ENCODE measurements at places on chromosomes 16 and 17.

DNA sequence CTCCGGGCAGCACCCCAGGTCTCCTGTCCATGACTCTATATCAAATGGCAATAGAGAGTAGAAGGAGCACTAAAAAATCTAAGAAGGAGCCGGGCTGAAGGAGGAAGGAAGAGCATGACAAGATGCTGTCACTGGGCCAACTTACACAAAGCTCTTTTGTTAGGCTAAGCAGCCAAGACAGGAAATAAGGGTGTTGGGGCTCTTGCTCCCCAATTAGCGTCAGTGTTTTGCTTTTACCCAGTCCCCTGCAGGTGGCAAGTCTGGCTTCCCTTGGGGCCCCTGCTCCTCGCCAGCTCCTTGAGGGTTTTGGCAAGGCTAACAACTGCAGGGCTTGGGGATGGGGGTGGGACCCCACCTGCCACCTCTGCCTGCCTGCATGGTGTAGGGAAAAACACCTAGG lies 120.5 kb downstream of the CCT6B start:
- no peak for DNase-seq

DNA sequence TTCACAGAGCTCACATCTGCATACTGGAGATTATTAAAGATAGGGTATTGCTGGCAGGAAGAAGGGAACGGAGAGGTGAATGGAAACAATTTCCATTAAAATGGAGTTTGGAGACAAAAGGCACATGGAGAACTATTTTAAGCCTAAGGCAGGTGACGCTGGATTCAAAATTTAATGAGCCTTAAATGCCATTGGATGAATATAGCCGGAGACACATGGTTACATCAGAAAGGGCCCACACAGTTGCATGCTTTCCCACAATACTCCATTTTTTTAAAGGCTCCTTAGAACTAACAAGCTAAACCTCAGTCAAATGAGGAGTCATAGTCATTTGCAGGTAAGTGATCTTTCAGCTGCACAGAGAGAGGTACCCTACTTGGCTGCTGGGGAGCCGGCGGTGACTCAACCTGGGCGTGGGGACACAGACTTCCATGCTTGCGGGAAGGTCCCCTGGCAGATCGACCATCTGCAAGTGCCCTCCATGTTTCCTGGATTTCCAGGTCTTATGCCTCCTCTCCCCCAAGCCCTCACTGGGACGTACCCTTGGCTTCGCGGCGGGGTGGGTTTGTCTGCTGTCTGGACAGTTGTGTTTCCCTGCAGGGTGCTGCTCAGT lies 259.2 kb downstream of the CBLN1 start:
- DNase-seq = no peak

DNA sequence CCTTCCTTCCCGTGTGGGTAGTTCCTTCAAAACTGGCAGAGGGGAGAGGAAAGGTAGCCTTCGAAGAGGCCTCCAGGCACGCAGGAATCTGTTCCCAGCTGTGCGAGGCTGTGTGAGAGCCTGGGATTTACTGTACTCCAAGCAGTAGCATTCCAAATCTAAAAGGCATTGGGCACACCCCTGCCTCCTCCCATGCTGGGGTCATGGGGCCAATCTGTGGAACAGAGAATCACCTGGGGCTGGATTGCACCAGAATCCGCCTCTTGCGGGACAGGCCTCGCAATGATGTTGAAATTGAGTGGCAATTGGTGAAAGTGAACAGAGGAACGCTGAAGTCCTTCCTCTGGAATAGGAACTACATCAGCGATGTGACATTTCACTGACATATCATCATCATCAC lies 72.5 kb upstream of the IRX3 start:
- no peak for DNase-seq

DNA sequence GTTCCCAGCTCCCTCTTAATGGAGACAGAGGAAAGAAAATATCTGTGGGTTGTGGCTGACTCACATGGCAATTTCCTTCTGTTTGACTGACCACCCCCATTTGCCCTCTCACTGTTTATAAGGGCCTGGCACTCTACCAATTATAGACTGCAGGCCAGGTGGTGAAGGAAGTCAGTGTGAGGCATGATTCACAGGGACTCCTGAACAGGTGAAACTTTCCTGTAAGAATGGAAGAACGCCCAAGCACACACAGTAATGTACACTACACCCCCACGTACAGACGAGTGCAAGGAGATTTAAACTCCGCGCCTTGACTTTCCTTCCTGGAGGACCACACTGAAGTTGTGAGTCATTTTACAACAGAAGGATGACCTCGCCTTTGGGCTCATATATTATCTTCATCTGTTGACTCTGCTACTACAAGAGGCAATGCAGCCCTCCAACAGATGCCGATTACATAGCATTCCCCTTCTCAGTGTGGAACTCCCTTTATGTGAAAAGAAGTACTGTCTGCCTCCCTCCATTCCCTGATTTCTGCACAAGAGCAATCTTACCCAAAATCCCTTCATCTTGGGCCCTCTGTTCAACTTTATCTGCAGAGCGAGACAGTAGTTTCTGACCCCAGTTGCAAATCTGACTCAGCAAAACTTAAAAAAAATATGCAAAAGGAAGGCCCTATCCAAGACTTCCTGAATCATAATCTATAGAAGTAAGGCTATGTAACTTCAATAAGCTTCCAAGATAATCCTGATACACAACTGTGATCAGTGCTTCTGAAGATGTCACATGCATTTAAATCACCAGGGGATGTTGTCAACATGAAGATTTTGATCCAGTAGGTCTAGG lies 163.6 kb downstream of the SHISA6 start:
- DNase-seq = no peak

- DNase-seq = no peak
Observed at GRCh38 chr17:64270885-64271284, 7.8 kb upstream of the TEX2 start.

DNA sequence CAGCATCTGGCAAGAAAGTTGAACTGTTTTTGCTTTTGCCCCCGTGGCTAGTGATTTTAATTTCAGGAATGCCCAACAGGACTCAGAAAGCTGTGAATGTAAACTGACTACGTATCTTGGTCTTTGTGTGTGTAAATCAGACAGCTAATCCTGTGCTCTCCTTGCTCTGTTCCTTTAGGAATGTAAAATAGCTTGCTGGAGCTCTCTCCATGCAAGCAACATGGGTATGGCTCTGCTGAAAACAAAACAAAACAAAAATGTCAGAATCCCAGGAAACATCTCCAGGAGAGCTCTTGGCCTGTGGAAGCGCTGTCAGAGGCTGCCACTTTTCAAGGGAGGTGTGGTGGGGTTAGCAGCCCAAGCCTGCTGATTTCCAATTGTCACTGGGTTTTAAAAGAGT lies 161.8 kb upstream of the NOG start:
- no peak for DNase-seq

DNA sequence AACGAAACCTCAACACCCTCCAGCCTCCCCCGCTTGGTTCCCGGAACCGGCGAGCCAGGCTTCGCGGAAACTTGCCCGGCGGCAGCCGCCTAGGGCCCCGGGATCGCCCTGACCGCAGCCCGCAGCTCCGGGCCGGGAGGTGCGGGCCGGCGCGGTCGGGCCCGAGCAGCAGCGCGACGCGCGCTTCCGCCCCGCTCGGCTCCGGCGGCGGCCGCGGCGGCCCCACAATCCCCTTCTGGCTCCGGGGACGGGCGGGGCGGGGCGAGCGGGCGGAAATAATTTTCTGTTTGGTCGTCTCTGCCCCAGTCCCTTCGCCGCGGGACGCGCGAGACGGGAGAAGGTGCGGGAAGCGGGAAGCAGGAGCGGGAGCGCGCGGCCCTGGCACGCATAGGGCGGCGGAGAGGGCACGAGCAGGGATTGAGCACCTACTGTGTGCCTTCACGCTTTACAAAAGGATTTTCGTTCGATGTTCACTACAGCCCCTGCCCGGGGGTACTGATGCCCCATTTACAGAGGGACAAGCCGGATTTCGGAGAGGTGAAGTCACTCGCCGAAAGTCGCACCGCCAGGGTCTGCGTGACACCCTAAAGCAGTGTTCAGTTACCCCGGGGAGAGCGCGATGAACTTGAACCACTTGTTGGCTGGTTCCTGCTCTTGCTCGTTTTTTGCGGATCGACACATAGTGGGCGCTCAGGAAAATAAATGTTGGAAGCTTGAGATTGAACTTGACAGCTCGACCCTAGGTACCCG lies 2.7 kb upstream of the MLLT6 start:
- peak; percentile 54 for DNase-seq

GRCh38 chr16:80019395-80019794 lies 418.9 kb upstream of the MAF start:
- DNase-seq = no peak

- no peak for DNase-seq
Observed at GRCh38 chr17:53470626-53471025, 352.1 kb upstream of the KIF2B start.

DNA sequence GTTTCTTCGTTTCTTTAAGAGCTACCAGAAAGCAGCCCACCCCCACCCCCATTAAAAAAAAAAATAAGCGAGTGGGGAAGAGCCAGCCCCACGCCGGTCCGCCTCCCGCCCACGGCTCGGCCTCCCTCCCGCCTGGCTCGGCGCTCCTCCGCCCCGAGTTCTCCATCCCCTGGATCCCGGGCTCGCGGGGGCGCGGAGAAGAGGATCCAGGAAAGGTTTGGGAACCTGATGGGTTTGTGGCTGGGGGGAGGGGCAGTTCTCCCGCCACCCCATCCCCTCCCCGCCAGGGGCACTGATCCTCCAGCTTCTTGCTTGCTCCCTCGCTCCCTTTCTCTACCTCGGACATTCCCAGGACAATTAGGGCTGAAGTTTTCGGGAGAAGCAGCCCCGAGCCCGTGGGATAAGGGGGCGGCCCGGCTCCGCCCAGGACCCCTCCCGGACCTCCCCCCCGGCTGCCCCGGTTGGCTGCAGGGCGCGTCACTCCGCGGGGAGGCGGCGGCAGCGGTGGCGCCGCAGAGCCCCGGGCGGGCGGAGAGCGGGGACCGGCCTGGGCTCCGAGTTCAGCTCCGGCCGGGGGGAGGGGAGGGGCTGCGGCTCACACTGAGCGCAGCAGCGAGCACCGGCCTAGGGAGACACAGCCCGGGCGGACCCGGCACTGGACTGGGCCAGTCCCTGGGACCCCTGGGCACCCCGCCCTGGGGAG lies 1.0 kb upstream of the SALL1 start:
- no peak for DNase-seq

DNA sequence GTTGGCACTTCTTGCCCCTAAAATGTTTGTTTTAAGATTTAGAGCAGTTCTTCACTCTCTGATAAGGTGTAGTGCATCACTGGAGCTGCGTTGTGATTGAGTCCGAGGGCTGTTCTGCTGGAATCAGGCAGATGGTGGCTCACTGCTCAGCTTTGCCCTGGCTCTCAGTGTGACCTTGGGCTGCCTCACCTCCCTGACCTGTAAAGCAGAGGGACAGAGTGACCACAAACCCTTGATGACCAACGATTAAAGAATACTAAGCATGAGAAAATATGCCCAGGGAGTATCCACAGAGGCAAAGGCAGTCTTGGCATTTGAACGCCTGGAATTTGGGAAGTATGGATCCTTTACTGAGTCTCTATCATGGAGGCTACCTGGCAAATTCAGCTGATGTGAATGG lies 18.1 kb downstream of the CMIP start:
- DNase-seq = no peak

- DNase-seq = peak; percentile 35
Observed at GRCh38 chr17:77666881-77667395, 291.6 kb upstream of the TNRC6C start.

GRCh38 chr16:57651344-57652333 lies 16.5 kb upstream of the ADGRG3 start:
- no peak for DNase-seq

DNA sequence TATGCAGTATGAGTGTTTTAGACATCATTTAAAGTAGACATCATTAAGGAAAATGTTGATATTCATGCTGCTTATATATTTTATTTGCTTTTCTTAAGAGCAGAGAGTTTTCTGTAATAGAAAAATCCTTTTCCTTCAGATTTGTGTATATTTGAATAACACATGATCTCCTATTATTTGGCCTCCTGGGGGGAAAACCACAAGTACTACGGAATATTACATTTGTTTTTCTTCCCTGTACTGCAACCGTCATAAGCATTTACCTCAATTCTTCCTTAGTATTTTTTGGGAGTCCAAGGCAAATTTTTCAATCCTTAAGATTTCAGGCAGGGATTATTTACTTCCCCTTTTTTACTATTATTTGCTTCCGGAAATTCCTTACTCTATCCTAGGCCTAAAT lies 6.0 kb downstream of the RSPRY1 start:
- DNase-seq = no peak

- no peak for DNase-seq
Observed at GRCh38 chr17:73414171-73414955, 102.6 kb upstream of the CDC42EP4 start.

- no peak for DNase-seq
Observed at GRCh38 chr17:75194879-75195278, 10.6 kb upstream of the NUP85 start.

DNA sequence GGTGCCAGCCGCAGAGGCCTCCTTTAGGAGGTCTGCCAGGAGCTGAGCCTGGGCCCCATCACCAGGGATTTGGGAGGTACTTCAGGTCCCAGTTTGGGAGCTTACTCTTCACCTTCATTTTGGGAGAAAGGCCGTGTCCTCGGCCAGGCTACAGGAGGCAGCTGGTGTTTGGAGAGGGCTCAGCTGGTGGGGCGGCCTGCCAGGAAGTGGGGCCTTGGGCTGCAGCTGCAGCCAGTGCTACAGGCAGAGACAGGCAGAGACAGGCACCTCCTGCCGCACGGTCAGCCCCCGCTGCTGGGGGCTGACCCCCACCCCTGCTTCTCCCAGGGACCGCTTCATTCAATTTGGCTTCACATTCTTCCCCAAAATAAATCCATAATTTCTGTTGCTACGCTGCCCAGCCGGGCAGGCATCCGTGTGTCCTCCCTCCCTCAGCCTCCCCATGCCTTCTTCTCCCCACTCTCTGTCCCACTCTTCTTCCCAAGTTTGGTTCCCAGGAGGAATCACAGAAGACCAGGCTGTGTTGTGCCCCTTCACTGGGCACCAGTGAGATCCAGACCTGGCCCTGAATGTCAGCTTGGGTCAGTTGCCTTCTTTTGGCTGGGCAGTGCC lies 6.1 kb downstream of the TMEM235 start:
- DNase-seq = no peak

- no peak for DNase-seq
Observed at GRCh38 chr16:77041468-77041867, 149.5 kb upstream of the MON1B start.

GRCh38 chr16:27246439-27246838 lies 22.1 kb downstream of the NSMCE1 start:
- DNase-seq = no peak

GRCh38 chr16:9484426-9484825 lies 393.0 kb downstream of the HAPSTR1 start:
- no peak for DNase-seq

- no peak for DNase-seq
Observed at GRCh38 chr16:9053006-9053601, 38.3 kb upstream of the HAPSTR1 start.

DNA sequence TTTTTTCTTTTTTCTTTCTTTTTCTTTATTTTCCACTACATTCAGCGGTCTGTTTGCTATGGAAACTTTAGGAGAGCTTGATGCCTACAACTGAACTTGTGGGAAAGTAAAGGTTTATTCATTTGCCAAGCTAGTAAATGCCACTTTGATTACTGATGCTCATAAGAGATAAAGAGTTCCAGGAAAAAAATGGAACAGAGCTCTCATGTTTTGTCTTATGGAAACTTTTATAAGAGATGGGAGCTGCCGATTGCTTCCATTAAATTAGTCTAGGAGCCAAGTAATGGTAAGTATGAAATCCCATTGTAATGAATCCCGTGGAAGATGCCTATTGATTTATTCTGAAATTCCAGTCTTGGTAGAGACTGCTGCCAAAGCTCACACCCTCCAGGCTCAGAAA lies 7.1 kb downstream of the ANKFN1 start:
- DNase-seq = no peak

GRCh38 chr16:47885489-47885888 lies 270.3 kb downstream of the ABCC12 start:
- no peak for DNase-seq

GRCh38 chr17:33798308-33798707 lies 456.8 kb upstream of the CCL2 start:
- no peak for DNase-seq

Measured in stimulated activated CD8-positive, alpha-beta memory T cell treated with anti-CD3 and anti-CD28 coated beads, Interleukin-15, amount 100 ng/mL, for 1 hour (primary cell).